ENCODE measurements at places on chromosomes 1 and 21.

- DNase-seq, result no peak
Observed at GRCh38 chr1:69569576-69570328, 2.0 kb downstream of the LRRC7 start.

DNA sequence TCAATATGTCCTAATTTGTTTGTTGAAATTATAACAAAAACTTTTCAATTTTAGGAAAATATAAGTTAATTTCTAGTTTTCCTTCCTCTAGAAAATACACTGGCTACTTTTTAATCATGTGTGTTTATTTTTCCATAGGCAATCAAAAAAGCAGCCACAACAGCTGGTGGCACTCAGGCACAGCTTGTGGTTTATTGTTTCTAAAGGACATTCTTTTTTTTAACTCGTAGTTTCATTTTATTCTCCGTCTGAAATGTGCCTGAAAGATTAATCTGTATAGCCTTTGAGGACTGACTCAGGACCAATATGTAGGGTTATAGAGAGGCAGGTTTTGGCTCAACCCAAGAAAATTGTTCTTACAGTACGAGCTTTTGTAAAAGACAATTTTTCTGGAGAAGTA lies 20.7 kb upstream of the STX12 start:
- DNase-seq, result no peak

DNA sequence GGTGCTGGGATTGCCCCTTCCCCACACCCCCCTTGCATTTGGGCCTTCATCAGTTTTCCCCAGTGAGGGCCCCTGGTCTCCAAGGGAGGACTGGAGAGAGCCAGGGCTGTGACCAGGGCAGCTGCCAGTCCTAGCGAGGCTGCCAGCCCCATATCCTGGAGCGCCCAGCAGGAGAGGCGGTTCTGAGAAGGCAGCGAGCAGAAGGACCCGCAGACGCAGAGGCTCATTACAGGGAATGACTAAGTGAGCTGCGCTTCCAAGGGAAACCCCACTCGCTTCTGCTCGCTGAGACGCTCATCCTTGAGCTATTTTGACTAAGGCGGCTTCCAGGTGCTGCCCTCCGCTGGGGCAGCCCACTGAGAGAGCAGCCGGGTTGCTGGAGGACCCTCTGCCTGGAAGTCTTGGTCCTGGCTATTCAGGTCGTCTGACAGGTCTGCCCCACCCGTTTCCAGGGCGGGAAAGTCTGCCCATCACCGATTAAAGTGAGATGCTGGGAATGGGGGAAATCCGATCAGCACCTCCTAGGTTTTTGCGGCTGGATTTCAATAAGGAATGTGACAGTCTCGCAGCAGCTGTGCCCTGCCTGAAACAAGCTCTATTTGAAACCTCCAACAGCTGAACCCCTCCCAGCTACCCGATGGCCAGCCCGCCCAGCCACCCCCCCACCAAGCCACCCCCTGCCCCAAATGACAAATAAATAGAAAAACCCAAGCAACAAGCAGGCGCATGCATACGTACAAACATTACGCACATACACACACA lies 2.8 kb downstream of the KCNN3 start:
- DNase-seq, result peak; percentile 19

- no peak for DNase-seq
Observed at GRCh38 chr1:114274621-114275317, 121.1 kb upstream of the SYT6 start.

GRCh38 chr1:178119628-178120027 lies 25.7 kb downstream of the RASAL2 start:
- no peak for DNase-seq

GRCh38 chr1:109381573-109381972 lies 16.1 kb downstream of the SORT1 start:
- DNase-seq, result no peak

- no peak for DNase-seq
Observed at GRCh38 chr21:32717851-32718316, 9.9 kb downstream of the SYNJ1 start.

DNA sequence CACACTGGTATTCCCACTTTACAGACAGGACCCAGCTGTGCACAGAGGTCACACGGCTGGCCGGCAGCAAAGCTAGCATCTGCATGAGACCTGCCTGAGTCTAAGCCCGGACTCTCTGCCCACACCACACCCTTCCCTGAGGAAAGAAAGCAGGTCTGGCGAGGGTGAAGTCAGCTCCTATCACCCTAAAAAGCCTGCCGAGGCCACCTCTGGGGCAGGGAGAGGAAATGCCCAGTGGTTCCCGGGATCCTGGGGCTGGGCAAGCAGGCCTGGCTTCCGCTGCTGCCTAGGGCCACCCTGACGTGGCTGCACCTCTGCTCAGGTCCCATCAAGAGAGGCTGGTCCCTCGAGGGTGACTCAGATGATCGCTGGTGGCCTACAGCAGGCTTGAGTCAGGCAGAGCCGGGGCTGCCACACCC lies 42.2 kb downstream of the RAP1GAP start:
- DNase-seq, result no peak

GRCh38 chr1:169099561-169099960 lies 6.9 kb upstream of the ATP1B1 start:
- no peak for DNase-seq

DNA sequence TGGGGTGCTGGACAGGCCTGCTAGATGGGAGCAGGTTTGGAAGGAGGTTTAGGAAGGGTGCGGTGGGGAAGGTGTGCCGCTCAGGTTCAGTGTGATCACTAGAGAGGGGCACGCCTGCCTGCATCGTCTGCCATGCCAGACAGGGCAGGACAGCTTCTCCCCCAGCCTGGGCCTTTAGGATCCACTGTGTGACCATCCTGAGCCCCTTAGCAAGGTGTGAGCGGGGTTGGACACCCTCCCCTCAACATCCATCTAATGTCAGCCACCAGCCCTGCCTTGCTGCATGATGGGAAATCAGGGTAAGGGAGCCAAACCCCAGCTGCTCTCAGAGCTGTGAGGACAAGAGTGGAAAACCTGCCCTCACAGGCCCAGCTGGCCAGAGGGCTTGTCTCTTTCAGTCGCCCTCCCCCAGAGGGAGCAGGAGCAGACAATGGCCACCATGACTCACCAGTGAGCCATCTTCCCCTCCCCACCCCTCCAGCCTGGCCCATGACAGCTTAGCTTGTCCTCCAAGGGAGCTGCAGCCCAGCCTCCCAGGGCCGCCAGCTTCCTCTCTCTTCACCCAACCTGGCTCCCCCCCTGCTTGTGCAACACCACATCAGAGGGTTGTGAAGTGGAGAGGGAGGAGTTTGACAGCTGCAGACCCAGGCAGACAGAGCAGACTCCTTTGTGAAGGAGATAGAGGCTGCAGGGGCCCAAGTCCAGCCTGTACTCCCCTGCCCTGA lies 37.0 kb downstream of the NUAK2 start:
- DNase-seq, result peak; percentile 91

DNA sequence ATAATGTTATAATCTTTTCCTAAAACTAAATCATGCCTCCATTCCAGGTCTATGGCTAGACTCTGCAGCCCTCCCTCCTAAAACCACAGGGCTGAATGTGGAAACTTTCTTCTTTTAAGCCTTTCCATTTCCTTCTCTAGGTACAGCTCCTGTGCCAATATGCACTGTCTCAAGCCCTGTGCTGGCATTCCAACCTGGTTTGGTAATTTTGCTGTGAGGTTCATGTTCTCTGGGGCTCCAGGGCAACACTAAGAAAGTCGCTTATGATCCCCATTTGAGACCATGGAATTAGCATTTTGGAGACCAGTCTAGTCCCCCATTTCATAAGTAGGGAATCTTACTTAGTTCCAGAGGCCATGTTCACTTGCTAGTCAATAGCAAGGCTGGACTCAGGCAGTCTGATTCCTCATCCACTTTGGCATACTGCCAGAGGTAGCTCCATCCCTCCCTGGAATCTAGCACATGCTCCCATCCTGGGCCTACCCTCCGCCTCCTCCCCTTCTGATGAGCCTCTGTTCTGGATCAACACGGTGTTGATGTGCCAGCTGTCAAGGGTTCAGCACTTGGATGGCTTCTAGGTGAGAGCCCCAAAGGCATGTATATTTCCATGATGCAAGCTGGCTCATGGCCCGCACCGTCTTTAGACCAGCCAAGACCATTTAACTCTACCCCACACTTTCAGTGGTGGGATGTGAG lies 36.5 kb downstream of the ZMYND12 start:
- DNase-seq, result no peak

GRCh38 chr1:55245781-55246180 lies 30.6 kb upstream of the USP24 start:
- DNase-seq, result no peak

DNA sequence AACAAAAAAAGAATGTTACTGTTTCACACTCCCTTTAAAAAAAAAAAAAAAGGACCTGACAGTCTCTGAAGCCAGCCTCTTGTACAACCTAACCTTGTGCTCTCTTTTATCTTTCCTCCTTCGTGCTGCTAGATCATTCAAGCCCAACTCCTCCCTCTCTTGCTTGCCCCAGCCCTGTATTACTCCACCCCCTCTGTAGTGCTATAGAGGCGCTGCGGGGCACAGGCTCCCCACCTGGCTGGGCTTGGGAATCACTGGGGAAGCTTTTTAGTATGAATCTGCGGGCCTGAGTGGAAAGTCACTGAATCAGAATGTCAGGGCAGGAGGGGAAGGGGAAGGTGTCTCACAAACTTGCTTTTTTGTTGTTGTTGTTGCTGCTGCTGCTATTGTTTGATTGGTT lies 383.7 kb upstream of the CAMK1G start:
- no peak for DNase-seq

DNA sequence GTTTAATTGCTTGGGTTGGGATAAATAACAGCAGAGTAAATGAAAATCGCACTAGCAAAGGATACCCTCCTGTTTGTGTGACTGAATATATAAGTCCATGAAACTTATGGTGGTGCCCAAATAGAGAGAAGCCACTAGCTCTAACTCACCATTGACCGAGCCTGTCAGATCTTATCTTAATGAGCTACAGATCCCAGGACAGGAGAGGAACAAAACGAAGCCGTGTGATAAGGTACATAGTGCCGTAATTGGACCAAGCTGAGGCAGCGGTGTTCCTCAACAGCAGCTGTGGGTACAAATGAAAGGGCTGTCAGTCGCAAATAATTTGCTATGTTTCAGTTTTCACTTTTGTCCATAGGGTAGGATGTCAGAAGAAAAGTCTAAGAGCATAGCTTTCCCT lies 276.1 kb downstream of the PTBP2 start:
- no peak for DNase-seq
